Breast epithelium (tissue), 4 donors: ENCODE measurements at places on chromosomes 6 and 20.

DNA sequence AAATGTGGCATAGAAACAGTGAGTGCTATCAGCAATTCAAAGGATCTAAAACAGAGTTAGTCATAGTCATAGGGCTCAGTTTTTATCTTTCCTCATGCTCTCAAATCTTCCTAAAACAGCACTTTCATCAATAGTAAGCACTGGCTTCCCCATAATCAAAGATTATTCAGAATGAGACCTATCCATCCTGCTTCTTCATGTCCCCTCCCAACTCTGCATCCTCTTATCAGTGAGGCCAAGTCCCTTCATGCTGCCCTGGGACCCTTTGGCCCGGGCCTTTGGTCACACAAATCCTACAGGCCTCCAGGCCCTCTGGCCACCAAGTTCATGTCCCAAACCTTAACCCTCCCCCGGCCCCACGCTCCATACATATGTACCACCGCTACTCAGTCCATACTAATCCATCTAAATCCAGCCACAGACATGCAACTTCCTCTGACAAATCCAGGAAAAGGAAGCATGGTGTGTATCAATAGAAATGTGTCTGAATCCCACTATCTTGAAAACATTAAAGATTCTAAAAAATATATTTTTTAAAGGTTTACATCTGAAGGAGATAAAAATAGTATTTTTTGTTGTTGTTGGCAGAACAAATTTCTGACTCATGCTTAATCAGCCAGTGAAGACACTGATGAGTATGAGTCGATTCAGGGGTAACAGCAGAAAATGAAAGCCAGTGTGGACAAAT, 143.5 kb downstream of the PDE7B start:
- no peak for DNase-seq

- DNase-seq = no peak
Measured at GRCh38 chr20:21397341-21398108, at the start of gene NKX2-4. Gene NKX2-4 (minus strand): TSS chr20:21397526. CDS start chr20:21397399, 127 bp downstream.

DNA sequence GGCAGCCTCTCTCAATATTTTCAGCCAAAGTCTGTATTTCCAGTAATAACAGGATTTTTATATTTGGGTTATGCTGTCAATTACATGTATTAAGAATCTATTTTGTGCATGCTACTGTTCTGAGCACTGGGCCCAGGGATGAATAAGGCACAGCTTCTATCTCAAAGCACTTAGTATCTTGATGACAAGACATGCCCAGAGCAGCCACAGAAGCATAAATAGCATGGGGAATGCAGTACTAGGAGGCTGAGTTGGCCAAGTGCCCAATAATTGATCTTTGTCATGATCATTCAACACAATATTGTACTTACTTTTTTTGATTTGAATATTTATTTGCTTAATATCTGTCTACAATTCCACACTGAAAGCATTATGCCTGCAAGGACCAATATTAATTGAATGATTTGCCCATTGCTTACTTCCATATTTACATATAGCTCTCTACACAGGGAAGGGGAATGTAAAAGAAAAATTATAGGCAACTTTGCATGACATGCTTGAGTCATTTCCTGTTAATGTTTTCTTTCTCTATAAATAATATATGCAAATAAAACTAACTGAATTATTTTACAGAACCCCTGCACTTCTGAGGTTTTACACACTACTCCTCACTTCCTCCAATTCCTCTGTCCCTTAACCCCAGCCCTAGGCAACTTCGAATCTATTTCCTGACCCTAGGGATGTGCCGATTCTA, 298.9 kb upstream of the BMP2 start:
- no peak for DNase-seq

- no peak for DNase-seq
Measured at GRCh38 chr6:133359256-133359655, 118.1 kb downstream of the EYA4 start.

- no peak for DNase-seq
Measured at GRCh38 chr6:12297363-12298016, 7.3 kb downstream of the EDN1 start.

DNA sequence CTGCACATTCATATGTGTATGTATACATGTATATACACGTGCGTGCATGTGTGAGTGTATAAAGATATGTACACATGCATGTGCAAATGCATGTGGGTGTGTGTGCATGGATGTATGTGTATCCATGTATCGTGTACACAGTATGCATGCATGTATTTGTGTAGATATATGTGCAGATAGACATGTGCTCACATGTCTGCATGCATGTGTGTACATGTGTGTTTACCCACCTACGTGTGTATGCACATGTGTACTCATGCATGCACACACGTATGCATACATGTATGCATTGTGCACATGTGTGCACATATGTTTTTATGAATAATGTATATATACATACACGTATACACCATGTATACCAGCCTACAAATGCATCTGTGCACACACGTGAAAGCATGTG, 80.3 kb upstream of the ZNF322 start:
- no peak for DNase-seq

DNA sequence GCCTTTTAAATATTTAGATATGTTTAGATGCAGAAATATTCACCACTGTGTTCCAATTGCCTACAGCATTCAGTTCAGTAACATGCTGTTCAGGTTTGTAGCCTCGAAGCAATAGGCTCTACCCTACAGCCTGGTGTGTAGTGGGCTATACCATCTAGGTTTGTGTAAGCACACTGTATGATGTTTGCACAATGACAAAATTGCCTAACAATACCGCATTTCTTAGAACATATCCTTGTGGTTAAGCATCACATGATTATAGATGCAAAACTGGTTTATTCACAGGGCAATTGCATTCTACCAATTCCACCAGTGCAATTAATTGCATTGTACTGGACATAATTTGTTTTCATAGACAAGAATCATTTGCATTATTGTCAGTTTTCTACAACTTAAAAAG, 7.9 kb upstream of the SLC22A16 start:
- no peak for DNase-seq
